Sciatic nerve (tissue), 2 donors: ENCODE measurements at places on chromosomes 7 and 10. TPM values are rescaled to one million over a fixed set of nuclear protein-coding genes. Genes with fewer than 3 reads are reported as not detected.

The PHKG1 gene
- 2.7 TPM for total RNA-seq

The RNF148 gene
- 2.0 TPM for total RNA-seq

- DNase-seq, result peak; percentile 66
Observed at GRCh38 chr10:89207801-89208551, 859 bp upstream of the CH25H start.

DNA sequence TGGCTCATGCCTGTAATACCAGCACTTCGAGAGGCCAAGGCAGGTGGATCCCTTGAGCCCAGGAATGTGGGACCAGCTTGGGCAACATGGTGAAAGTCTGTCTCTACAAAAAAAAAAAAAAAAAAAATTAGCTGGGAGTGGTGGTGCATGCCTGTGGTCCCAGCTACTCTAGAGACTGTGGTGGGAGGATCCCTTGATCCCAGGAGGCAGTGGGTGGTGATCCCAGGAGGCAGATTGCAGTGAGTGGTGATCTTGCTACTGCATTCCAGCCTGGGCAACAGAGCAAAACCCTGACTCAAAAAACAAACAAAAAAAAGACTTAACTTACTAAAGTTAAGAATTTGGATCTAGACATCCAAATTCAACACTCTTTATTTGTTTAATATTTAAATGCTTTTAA, 10.2 kb upstream of the ADO start:
- no peak for DNase-seq

DNA sequence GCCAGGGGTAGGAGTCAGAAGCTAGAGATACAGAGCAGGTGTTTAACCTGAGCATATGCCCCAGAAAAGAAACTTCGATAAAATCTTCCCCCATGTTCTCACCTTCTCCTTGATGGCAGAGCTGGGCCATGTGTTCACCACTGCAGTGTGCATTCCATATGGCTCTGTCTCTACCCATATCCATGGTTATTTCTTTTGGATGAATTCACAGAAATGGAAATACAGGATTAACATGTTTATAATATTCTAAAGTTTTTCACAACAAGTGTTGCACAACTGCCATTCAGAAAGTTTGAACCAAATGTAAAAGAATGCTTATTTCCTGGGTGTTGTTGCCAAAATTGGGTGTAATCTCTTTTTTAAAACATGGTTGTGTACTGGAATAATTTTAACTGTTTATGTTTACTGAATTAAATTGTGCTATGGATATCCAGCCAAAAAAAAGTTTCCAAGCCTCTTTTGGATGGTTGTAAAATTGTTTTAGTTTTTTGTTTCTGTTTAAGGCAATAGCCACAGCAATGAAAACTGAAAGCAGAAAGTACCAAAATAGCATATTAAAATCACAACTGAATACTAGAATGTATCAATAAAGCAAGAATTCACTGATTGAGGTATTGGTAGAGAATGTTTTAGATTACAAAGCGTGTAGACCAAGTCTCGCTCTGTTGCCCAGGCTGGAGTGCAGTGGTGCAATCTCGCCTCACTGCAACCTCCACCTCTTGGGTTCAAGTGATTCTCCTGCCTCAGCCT, 19.9 kb upstream of the CCNY start:
- DNase-seq, result no peak

DNA sequence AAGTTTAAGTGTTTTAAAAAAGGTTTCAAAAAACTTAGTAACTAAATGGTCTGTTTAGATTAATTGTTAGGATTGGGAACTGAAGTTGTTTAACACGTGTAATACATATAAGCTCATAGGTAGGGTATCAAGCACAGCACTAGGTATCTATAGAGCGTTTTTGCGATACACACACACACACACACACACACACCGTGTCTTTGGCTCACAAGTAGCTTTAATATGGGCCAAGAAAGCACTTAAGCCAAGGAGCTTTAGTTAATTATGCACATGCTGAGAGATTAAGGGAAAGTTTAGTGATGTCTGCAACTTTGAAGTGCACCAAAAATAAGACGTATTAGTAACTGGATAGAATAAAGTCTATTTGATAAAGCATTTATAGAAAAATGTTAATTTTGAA, 93.8 kb upstream of the CNTNAP2 start:
- DNase-seq, result no peak

GRCh38 chr7:2628130-2628482, 3.7 kb upstream of the TTYH3 start:
- no peak for DNase-seq

GRCh38 chr10:77162697-77163096, 474.9 kb downstream of the KCNMA1 start:
- DNase-seq, result no peak

DNA sequence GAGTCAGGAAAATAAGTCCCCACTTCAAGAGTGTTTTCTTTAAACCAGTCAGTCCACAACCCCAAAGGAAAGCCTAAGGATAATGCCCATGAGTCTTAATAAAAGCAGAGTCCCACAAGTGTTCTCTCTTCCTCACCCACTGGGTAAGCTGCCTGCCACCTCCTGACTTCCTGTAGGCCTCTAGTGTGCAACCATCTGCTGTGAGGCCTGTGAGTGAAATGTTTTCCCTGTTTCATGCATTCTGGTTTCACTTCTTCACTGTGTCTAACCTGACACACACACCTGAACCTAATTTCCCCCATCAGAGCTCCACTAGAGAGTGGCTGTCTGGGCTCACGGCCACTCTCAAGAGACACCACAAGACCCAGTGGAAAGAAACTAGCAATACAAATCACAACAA, 38.9 kb upstream of the GDF10 start:
- no peak for DNase-seq
